Left cardiac atrium (tissue), 4 donors: ENCODE measurements at places on chromosomes 2 and 18.

DNA sequence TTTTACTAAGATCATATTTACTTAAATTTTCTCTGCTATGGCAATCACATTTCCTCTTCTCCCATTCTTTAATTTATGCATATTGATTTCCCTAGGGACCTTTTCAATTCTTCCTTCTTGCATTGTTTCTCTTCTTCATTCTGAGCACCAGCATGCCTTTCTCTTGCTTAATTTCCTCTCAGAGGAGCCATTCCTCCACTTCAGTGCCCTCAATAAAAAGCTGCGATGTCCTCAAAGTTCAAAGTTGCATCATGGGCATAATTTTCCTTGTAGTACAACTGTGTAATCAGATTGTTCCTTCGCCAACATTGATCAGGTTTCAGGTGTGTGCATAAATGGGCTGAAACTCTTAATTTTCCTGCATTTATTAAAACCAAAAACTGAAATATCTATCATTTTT, 21.8 kb upstream of the CD226 start:
- DNase-seq, result no peak

DNA sequence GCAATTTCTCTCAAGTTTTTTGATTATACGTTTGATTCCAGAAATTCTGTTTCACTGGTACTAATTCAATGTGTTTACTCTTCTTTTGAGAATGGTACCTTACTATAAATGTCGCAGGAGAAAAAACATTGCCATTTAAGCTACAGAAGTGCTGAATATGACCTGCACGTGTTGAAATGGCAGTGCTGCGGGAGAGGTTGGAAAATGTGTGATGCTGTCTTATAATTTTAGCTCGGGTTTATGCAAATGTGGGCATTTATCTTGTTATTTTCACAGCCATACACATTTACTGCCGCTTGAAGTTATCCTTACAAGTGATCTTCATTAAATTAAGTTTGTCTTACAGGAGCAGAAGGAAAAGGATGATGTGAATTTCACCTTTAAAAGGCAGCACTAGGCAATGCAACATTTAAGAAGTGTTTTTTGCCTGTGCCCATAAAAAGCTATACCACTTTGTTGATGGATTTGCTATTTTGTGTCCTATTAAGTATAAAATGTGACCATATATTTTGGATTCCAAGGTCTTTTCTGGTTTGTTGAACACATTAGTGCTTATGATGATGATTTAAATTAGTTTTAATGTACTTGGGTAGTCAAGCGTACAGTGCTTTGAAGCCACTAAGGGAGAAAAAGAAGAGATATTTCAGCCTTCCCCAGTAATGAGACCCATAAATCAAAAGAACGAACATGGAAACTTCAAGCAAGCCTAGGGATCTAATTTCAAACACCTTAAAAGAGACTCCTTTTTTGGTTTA, 112.1 kb downstream of the LTBP1 start:
- no peak for DNase-seq

DNA sequence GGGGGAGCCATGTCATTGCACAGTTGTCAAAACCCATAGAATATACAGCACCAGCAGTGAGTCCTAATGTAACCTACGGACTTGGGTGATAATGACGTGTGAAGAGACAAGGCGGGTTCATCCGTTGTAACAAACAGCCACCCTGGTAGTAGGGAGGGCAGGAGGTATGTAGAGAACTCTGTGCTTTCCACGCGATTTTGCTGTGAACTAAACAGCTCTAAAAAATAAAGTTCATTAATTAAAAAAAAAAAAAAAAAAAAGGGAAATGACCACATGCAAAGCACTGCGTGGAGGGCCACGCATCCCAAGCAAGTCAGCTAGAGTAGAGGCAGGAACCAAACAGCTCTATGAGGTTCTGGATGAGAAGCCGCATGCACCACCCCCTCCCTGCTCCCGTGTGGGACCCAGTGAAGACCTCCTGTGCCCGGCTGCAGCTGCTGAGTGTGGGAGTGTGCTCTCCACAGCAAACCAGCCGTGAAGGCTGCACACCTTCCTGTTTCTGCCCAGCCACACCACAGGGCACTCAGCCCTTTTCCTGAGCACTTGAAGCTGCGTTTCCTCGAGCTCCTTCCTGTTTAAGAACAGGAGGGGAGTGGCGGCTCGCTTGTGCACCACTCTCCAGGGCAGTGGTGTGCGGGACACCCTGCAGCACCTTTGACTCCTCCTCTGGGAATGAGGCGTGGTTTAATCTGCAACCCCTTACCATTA, 65.6 kb downstream of the ODC1 start:
- peak; percentile 49 for DNase-seq

- DNase-seq, result no peak
Observed at GRCh38 chr18:69651243-69651642, 250.6 kb downstream of the DOK6 start.

DNA sequence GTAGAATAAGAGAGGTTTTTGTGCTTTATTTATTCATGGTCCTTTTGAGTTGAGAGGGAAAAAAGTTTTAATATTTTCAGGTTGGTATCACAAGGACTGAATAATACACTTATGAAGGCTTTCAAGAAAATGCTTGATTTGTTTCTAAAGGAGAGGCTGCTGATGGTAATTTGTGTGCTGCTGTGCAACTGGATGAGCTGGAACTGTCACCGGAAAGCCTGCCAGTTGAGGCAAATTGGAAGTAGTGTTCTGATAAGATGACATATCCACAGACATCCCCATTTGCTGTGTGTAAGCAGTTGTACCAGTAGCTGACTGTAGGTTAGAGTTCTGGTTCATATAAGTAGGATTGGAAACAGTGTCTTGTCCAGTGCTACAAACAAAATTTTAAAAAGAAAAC, 21.6 kb upstream of the CACNB4 start:
- DNase-seq, result no peak

- DNase-seq, result no peak
Observed at GRCh38 chr2:11910971-11911370, 164.5 kb downstream of the LPIN1 start.

DNA sequence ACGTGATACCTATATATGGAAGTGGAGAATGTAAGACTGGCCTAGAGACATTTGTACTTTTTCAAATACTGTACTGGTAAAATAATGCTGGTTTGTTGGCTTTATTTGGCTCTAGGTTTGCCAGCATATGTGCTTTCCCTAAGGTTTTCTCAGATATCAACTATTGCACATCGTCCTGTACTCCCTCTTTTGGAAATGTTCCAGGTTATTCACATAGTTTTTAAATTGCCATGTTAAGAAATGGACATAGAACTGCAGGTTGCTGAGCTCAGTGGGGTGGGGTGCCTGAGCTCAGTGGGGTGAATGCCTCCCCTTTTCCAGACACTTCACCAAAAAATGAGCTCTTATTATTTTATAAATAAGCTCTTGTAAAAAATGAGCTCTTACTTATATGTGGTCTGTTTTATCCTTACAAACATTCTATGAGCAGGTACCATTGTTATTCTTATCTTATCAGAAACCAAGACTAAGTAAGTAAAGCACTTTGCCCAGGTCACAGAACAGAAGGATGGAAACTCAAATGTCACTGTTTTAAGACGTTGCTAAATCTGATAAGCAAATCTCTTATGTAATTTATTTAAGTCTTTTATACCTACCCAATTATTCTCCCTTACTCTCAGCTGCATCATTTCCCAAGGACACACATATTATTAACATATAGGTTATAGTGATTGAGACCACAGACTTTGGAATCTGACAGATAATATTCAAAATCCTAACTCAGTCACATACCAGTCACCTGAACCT, 99.0 kb downstream of the CPS1 start:
- DNase-seq, result no peak

GRCh38 chr18:31268985-31269406, 49.0 kb upstream of the DSG1 start:
- DNase-seq, result no peak

DNA sequence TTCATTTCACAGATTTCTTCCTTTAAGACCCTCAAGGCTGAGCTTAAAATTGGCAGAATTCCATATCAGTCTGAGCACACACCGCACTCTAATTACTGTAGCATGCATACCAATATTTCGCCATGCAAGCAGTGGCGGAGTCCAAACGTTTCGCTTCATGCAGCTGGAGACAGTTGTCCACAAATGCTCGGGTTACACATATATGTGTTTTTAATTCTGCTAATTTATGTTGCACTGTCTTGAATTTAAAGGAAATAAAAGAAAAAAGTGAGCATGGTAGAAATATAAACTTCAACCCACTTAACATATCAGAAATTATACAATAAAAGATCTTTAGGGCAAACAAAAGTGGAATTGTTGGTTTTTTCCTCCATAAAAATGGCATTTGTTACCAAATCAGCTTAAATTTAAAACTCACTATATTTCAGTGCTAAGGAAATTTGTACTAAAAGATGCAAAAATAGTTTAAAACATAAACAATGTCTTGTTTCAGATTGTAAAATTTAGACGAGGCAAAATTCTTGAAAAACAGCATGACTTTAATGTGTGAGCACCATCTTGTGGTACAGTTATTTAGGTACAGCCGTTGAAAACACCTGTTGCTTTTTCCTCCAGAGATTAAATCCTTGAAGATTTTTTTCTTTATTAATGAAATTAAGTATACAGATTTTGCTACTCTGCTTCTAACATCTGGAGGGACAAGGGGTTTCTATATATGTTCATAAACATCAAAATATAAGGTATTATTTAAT, 24.1 kb upstream of the KANSL1L start:
- DNase-seq, result no peak

- DNase-seq, result no peak
Observed at GRCh38 chr2:118371515-118371914, 283.2 kb downstream of the INSIG2 start.

- DNase-seq, result no peak
Observed at GRCh38 chr2:226130192-226130591, 669.4 kb downstream of the IRS1 start.

GRCh38 chr2:109085912-109086742, 42.9 kb upstream of the SH3RF3 start:
- DNase-seq, result no peak

GRCh38 chr2:159828738-159829137, 30.7 kb upstream of the CD302 start:
- DNase-seq, result no peak

DNA sequence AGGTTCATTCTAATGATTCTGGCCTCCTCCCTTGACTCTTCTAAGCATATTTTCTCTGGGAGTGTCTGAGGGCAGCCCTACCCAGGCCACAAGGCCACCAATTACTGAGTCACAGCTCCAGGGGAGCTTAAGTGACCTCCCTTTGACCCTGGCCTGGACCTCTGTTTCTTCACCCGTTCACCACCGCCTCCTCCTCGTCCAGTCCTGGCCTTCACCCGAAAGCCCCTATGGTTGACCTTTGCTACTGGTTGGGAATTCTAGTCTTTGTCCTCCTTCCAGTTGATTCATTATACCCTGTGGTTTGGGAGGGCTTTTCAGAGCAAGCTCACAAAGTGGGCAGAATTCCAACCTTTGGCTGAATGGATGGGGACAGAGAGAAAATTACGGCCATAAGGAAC, 72.6 kb downstream of the NRP2 start:
- no peak for DNase-seq

- DNase-seq, result no peak
Observed at GRCh38 chr2:239047420-239047819, 199.5 kb downstream of the TWIST2 start.

GRCh38 chr2:220575963-220576362, 948.5 kb downstream of the SLC4A3 start:
- DNase-seq, result no peak

- DNase-seq, result no peak
Observed at GRCh38 chr18:24187689-24188088, 48.8 kb downstream of the CABYR start.

DNA sequence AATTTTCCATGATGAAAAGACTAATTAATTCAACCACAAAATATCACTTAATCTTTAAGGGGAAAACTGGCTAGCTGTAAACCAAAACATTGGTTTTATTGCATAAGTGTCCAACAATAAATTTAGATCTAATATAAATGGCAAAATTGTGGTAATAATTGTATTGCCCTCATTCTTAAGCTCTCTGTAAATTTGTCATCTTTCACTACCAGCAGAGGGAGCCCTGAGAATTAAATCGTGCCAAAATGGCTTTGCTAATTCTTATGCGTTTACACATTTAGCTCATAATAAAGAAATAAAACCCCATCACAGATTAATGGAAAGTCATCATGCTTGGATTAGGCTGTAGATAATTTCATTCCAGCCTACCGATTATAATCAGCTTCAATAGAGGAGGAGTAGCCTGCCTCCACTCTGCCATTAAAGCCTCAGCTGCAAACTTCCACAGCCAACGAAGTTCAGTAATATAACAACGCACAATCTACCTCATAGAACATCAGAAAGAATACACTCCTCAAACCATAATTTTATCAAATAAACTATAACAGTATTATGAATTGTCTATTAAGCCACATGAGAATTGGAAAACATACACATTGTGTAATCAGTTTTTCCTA, 70.0 kb upstream of the ATP5MC3 start:
- no peak for DNase-seq

DNA sequence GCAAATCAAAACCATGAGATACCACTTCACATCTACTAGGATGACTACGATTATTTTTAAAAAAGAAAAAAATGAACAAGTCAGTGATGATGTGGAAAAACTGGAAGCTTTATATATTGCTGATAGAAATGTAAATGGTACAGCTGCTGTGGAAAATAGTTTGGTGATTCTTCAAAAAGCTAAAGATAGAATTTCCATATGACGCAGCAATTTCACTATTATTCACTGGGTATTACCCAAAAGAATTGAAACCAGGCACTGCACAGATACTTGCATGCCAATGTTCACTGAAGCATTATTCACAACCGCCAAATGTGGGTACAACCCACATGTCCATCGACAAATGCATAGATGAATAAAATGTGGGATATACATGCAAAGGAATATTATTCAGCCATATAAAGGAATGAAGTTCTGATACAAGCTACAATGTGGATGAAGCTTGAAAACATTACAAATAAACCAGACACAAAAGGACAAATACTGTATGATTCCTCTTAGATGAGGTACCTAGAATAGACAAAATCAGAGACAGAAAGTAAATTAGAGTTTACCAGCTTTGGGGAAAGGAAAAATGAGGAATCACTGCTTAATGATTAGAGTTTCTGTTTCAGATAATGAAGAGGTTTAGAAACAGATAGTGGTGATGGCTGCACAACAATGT, 11.1 kb downstream of the RTTN start:
- no peak for DNase-seq

DNA sequence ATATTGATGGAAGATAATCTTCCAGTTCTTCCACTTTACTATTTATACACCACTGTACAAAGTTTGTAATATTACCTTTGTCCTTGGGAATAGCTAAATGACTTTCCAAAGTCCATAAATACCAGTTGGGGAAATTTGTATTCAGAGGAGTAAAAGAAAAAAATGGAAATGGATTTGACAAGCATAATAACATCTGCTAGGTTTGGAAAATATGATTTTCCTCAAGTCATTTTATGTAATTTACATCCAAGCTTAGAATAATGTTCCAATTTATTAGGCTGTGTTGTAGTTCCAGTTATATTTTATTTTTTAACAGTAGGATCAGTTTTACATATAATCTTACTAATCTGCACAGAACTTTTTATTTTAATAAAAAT, 563.0 kb upstream of the PKDCC start:
- DNase-seq, result no peak

GRCh38 chr2:226307487-226308322, 491.9 kb downstream of the IRS1 start:
- no peak for DNase-seq

DNA sequence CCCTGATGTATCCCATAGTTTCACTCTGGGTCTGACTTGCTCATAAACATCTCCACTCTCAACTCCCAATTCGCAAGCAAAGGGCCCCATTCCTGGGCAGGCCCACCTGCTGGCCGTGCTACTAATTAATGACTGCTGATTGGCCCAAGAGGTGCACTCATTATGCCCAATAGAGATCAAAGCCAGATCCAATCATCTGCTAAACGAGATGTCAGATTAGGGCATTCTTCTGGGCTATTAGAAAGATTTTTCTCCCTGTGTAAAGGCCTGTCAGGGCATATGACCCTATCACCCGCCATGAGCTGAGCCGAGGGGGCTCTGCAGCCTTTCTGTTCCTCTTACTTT, 103.4 kb upstream of the HAAO start:
- no peak for DNase-seq
